Fibroblast of the aortic adventitia (primary cell): ENCODE measurements at places on chromosomes 16 and 17. TPM values are rescaled to one million over a fixed set of nuclear protein-coding genes. Genes with fewer than 3 reads are reported as not detected.

ITGAD gene
- not detected in 2 replicates for total RNA-seq

TMEM235 gene
- not detected in 2 replicates for total RNA-seq

ATP1B2 gene
- not detected in 2 replicates for total RNA-seq

HOXB13 gene
- not detected in 2 replicates for total RNA-seq

ASGR1 gene
- total RNA-seq, result 0.09 and 2.8 TPM in 2 replicates
